ENCODE measurements at places on chromosomes 6 and 20.
A peak's percentile ranks its signal among the peaks of the same experiment; 100 is the strongest.

GRCh38 chr6:43980004-43980795 lies 147.1 kb downstream of the MRPL14 start:
- DNase-seq = no peak

GRCh38 chr20:63442100-63442493 lies 30.4 kb downstream of the KCNQ2 start:
- DNase-seq = peak; percentile 42

DNA sequence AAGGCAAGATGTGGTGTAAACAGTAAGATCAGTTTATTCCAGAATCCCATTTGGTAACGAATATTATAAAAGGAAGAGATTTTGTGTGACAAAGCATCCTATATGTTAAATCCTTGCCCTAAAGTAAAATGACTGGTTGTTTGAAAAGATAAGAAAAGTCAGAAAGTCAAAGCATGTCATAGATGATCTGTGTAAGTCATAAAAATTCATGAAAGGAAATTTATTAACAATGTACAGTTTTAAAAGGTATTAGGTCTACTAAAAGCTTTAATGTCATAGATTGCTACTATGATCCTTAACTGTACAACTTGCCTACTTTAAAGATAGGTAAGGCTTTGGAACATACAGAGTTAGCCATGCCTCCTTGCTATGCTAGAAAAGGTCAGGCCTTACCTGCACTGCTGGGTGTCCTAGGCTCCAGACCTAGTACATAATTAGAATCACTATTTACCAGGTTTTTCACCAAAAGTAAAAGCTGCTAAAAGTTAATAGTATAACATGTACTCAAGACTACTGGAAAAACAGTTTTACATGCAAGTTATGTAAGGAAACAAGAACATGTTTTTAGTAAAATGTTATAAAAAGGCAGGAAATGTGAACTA lies 1090.1 kb upstream of the ADGRB3 start:
- no peak for DNase-seq

- DNase-seq = no peak
These were observed 214.2 kb downstream of the TBC1D7 start for GRCh38 chr6:13113981-13114593.

DNA sequence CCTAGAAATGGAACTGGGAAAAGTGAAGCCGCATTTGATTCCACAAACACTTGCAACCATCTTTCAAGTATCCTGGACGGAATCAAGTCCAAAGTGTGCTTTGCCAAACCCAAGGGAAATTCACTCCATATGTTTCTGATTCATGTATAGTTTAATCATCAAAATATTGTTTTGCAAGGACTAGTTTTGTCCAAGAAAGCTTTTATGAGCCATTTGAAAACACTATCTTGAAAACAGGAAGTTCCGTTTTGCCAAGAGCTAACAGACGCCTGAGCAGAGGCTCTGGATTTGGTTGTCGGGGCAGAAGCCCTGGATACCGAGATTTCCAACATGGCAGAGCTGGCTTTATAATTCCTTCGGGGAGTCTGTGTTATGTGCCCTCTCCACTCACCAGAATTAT lies 251.1 kb downstream of the PHACTR1 start:
- peak; percentile 50 for DNase-seq

- DNase-seq = peak; percentile 89
These were observed 3.0 kb downstream of the E2F3 start for GRCh38 chr6:20404641-20405032.

- no peak for DNase-seq
These were observed at the start of gene EFCAB8 for GRCh38 chr20:32858701-32859372. EFCAB8 (plus strand) TSS chr20:32858923; CDS start chr20:32863793, 4,870 bp downstream.

- no peak for DNase-seq
These were observed 64.5 kb upstream of the TNFAIP3 start for GRCh38 chr6:137802408-137803182.
